ENCODE measurements at places on chromosomes 6 and 20.

GRCh38 chr6:65786815-65787214 is 79.8 kb upstream of the EYS start:
- no peak for DNase-seq

DNA sequence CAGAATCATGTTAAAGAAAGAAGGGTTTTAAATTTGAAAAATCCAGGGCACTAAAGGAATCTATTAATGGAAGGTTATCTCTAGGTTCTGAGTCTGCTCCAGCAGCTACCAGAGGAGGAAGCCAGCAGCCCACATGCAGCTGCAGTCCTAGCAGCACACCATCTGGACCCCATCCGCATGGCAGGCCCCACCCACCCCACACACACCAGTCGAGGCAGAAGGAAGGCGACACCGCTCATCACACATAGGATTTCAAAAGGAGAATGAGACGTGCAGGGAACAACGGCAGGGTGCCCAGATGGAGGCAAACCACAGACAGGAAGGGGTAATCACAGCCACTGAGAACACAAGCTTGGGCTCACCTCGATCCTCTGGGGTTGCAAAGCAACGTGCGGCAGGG is 78.9 kb downstream of the GINS1 start:
- no peak for DNase-seq

DNA sequence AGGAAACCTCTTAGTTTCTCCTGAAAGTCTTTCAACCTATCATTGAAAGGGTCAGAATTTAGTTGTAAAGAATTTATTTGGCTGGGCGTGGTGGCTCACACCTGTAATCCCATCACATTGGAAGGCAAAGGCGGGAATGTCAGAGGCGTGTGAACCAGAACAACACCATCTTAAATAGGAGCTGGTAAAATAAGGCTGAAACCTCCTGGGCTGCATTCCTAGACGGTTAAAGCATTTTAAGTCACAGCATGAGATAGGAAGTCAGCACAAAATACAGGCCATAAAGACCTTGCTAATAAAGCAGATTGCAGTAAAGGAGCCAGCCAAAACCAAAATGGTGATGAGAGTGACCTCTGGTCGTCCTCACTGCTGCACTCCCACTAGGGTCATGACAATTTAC is 29.6 kb downstream of the OR2B2 start:
- no peak for DNase-seq

- no peak for DNase-seq
Observed at GRCh38 chr20:57417051-57417689, 26.0 kb downstream of the RBM38 start.

GRCh38 chr6:35454391-35455110 is 2.4 kb downstream of the FANCE start:
- DNase-seq: no peak

DNA sequence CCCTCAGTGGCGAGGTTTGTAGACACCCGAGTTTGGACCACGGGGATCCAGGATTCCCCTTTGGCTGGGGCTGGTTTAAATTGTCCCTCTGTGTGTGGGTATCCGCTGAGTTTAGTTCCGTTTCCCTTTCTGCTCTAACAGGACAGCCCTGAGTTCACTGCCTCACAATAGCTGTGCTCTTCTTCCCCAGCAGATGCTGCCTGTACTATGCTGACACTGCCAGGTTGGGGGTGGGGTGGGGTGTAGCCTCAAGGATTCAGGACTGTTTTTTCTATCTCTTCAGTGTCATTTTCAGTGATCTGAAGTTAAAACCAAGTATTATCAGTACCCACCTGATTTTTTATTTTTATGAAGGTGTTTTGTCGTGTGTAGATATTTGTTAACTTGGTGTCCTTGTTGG is 655.0 kb downstream of the COL12A1 start:
- no peak for DNase-seq

GRCh38 chr6:165231581-165232561 is 77.5 kb downstream of the C6orf118 start:
- DNase-seq: peak; percentile 26

GRCh38 chr6:35786810-35787209 is 6.0 kb downstream of the CLPSL1 start:
- no peak for DNase-seq

DNA sequence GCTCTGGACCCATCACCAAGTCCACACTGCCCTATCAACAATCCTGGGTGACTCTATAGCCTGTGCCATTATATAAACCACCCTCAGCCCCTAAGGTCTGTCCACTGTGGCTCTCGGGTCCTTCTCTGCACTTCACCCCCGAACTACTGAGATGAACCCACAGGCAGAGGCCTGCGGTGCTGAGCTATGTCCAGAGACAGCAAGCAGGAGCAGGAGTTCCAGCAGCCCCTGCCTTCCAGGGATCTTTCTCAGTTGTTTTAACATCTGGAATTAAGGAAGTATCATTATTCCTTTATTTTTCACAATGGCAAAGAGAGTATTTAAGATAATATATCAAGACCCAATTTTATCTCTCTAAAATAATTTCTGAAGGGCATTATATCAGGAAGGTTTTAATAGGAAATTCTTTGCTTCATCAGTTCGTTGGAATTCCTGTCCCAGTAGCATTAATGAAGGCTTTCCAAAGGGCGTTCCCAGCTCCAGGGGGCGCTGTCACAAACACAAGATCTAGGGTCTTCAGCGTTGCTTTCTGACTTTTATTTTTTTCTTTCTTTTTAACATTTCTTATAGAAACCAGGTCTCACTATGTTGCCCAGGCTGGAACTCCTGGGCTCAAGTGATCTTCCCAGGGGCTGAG is 27.3 kb downstream of the RRBP1 start:
- no peak for DNase-seq

- no peak for DNase-seq
Observed at GRCh38 chr20:10795286-10796026, 121.7 kb upstream of the JAG1 start.

DNA sequence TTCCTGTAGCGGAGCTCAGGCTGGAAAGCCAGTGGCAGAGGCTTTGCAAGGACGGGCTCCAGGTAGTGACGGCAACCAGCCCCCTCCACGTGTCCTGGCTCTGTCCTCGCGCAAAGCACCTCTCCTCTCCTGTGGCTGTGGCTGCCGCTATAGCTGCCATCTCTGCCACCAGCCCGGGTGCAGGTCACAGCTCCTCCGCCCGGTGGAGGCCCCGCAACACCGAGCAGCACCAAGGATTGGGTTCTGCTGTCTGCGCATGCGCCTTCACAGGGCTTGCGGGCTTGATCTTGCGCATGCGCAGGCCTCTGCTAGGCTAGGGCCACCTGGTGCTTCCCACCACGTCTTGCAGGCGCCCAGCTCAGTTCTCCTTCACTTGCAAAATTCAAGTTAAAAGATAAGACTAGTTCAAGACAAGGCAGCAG is 625.4 kb downstream of the QKI start:
- DNase-seq: no peak

- peak; percentile 58 for DNase-seq
Observed at GRCh38 chr20:11324990-11325389, 592.7 kb upstream of the BTBD3 start.

DNA sequence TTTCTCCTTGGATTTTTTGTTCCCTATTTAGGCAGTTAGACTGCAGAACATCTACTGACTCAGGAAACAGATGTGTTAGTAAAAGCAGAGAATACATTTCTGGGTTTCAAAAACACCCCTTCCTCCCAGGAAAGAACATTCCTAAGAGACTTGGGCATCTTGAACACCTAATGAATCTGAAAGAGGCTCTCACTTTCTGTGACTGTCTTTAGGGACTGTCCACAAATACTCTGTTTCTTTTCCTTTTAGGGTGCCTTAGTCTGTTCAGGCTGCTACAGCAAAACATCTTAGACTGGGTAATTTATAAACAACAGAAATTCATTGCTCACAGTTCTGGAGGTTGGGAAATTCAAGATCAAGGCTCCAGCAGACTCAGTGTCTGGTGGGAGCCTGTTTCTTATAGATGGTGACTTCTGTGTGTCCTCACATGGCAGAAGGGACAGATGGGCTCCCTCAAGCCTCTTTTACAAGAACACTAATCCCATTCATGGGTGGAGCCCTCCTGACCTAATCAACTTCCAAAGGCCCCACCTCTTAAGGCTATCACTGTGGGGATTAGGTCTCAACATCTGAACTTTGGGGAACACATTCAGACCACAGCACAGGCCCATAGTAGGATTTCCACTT is 19.4 kb upstream of the CCN5 start:
- no peak for DNase-seq

DNA sequence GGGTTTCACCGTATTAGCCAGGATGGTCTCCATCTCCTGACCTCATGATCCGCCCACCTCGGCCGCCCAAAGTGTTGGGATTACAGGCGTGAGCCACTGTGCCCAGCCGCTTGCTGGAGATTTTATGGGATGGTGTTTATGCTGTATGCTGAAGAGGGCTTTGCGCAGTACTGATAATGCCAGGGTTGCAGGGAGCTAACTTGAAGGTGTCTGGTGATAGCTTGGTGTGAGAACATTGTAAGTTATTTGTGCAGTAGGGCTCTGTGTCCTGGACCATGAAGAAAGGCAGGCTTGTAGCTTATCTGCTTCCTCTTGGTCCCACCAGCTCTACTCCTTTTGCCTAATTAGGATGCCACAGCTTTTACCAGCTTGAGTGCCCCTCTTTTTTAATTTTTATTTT is 157.0 kb upstream of the DTNBP1 start:
- no peak for DNase-seq

GRCh38 chr6:37004044-37004980 is 1.1 kb upstream of the FGD2 start:
- DNase-seq: no peak

- no peak for DNase-seq
Observed at GRCh38 chr20:24870881-24871280, 78.2 kb upstream of the CST7 start.
